ENCODE measurements at places on chromosomes 1 and 21.

DNA sequence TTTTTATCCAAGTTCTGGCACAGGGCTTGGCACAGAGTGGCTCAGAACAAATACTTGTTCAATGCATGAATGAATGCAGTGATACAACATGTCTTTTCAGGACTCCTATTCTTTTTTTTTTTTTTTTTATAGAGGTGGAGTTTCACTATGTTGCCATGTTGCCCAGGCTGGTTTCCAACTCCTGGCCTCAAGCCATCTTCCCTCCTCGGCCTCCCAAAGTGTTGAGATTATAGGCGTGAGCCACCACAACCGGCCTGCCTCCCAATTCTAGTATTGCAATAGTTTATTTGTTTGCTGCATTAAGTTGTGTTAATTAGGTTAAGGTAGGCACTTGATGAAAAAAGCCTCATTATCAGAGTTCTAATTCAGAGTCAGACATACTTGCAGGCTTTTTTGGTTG is 17.9 kb downstream of the UBE4B start:
- DNase-seq: no peak

DNA sequence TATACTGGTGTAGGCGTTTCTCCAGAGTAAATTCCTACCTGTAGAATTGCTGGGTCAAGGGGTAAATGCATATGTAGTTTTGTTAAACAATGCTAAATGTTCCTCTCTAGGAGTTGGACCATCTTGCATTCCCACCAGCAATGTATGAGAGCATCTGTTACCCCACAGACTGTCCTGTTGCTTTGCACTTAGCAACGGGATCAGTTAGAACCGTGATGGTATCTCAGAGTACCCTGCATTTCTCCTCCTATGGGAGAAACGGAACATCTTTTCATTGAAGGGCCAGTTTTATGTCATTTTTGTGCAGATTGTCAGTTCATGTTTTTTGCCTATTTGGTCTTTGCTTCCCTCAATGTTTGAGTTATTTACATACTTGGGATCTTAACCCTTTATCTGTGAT is 18.0 kb upstream of the RIPPLY3 start:
- no peak for DNase-seq

- no peak for DNase-seq
Observed at GRCh38 chr1:224092601-224093000, 21.3 kb upstream of the FBXO28 start.

- DNase-seq: no peak
Observed at GRCh38 chr1:46545784-46546183, 5.7 kb downstream of the KNCN start.

- no peak for DNase-seq
Observed at GRCh38 chr1:97780884-97781283, 139.9 kb downstream of the DPYD start.

DNA sequence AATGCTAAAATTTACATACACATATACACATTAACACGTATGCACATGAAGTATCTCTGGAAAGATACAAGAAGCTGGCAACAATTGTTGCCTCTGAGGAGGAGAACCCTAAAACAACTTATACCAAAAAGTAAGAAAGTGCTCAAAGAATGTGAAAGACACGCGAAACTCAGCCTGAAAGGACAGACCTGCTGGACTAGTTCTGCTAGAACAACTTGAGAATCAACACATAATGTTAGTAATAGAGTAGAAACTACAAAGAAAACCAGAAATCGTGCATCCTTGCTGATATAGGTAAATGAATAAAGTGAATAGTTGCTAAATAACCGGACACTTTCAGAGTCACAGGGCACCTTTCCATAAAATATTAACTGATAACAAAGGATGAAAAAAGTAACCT is 242.5 kb downstream of the RERE start:
- no peak for DNase-seq

GRCh38 chr1:206925106-206925736 is 3.5 kb upstream of the FCMR start:
- peak; percentile 62 for DNase-seq

DNA sequence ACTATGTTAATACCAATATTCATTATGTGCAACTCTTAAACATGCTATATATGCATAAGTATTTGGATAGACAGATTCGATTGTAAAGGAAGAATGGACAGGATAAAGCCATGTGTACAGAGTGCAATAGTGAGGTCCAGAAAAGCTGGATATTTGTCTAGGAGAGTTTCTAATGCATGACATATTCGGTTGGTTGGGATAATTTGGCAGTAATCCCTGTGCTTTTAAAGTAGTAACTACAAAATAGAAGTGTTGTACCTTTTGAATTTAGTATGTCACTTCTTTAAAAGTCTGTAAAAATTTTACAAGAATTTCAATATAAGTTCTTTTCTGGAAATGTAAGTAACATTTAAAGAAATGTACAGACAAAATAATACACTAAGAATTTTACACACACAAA is 774.5 kb downstream of the USP25 start:
- DNase-seq: no peak

DNA sequence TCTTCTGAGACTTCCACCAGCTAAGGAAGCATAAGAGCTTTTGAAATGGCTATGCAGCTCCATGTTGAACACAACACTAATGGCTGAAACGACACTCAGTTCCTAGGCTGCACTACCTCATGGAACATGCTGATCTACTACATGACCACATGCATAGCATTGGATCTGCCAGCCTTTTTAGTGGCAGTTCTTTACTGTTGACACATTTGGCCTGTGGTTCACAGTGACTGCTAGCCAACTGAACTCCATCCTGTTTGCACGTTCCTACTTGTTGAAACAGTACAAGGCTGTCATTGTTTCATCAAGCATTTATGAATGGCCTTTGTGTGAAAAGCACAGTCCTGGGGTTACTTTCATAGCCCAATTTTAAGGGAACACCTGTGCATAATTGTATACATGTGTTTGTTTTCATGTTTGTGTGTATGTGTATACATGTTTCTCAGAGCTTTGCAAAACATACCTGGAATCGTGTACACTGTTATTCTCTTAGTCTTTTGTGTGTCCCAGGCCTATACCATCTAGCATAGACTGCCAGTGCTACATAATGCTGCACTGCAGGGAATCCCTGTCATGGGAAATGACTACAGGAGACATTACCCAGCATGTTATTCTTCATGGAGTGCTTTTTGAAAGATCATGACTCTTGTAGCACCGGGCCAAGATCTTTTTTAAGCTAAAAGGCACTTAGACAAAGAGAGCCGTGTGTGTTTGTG is 179.6 kb upstream of the ESRRG start:
- no peak for DNase-seq

- DNase-seq: no peak
Observed at GRCh38 chr21:37195059-37195458, 72.1 kb downstream of the VPS26C start.

DNA sequence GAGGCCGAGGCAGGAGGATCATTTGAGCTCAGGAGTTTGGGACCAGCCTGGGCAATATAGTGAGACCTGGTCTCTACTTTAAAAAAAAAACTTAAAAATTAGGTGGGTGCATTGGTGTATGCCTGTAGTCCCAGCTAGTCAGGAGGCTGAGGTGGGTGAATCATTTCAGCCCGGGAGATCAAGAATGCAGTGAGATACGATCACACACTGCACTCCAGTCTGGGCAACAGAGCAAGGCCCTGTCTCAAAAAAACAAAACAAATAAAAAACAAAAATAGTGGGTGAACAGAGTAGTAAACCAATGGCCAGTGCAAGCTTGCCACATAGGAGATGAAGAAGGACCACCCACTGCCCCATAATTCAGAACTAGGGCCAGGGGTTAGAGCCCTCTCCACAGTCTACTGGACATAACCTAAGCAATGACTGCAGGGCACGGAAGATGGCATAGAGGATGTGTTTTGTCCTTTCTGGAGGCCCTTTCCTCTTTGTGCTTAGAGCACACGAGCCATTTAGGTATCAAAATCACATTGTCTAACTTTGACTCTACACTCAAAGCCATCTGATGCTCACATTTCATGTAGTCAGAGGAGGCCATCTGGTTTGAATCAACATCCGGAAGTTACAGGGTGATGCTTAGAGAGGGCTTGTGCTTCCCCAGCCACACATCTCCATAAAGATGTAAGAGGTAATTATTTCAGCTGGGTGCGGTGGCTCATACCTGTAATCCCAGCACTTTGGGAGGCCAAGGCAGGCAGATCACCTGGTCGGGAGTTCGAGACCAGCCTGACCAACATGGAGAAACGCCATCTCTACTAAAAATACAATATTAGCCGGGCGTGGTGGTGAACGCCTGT is 12.6 kb downstream of the CD2 start:
- no peak for DNase-seq

GRCh38 chr1:19392221-19392620 is 80.1 kb downstream of the SLC66A1 start:
- no peak for DNase-seq

- peak; percentile 25 for DNase-seq
Observed at GRCh38 chr21:42627527-42628289, 25.7 kb upstream of the PDE9A start.

GRCh38 chr1:40531381-40532061 is at the start of gene ZNF684:
ZNF684 (plus strand) TSS chr1:40531637; CDS start chr1:40533167, 1,530 bp downstream.
- peak; percentile 76 for DNase-seq

DNA sequence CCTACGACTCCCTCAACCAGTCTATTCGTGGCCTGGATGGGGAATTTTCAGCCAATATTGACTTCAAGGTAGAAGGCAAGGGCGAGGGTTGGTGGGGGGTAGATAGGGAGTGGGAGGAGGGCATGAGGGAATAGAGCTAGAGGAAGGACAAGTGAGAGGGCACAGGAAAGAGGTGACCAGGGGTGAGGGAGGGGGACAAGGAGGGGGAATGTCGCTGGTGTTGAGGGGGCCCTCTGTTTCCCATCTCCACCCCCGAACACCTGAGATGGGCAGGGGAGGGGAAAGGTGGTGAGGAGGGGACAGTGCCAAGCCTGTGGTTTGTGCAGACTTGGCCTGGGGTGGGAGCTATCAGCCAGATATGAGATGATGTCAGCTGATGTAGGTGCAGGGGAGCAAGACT is 8.3 kb upstream of the ADAM15 start:
- no peak for DNase-seq

DNA sequence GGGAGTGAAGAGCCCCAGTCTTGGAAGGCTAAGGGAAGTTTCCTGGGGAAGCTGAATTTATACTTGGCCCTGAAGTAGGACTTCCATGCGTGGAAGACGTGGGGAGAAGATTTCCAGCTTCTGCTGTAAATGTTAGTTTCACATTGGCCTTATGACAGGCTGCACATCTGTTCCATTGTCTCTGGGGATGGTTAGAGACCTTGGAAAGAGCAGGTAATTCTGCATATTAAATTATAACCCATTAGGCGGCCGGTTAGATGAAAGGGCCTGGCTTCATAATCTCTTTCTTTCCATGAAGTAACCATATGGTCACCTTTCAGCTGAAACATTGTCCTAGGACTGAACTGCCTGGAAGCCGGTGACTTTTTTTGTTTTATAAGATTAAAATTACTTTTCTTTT is 37.5 kb downstream of the DPT start:
- no peak for DNase-seq
